ENCODE measurements at places on chromosomes 16 and 17. TPM values are rescaled to one million over a fixed set of nuclear protein-coding genes. Genes with fewer than 3 reads are reported as not detected.

SDR42E2 gene
- total RNA-seq: not detected

CA5A gene
- not detected for total RNA-seq

KLHL10 gene
- total RNA-seq: not detected

ANKFN1 gene
- total RNA-seq: not detected

GRCh38 chr17:62876673-62877405 lies 68.7 kb upstream of the MARCHF10 start:
- no peaks in the 10 kb centered on the region for H3K4me1 ChIP-seq
- H3K27me3 ChIP-seq: peaks cover 4% of the 10 kb centered on the region
- no peak overlapping the region for H3K27ac ChIP-seq
- DNase-seq: no peak

GRCh38 chr16:31880322-31880979 lies 6.8 kb downstream of the ZNF267 start:
- no peaks in the 10 kb centered on the region for H3K27me3 ChIP-seq
- peaks cover 96% of the 10 kb centered on the region for H3K36me3 ChIP-seq
- DNase-seq: peak; percentile 84
- H3K27ac ChIP-seq: peak overlapping the region; percentile 94
- H3K4me3 ChIP-seq: peak overlapping the region; percentile 90
- peaks cover 61% of the 10 kb centered on the region for H3K4me1 ChIP-seq

DNA sequence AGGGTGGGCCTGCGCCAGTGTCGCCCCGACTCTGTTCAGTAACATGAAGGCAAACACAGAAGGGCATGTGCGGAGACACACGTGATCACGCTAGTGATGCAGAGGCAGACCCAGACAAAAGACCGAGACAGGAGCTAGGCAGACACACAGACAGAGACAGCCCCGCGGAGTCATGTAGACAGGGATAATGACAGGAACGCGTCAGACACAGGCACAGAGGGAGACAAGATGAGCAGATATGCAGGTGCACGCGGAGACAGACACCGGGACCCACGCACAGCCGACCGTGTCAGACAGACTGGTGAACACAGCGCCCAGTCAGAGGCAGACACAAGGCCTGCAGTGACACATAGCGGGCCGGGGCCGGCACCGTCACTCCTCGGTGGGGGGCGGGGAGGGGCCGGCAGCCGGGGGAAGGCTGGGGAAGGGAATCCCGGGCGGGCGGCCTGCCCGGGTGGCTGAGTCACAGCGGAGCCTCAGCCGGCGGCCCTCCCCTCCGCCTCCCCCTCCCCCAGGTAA lies 7.4 kb downstream of the KDM6B start:
- peak overlapping the region; percentile 99 for H3K4me3 ChIP-seq
- H3K27me3 ChIP-seq: peaks cover 2% of the 10 kb centered on the region
- H3K36me3 ChIP-seq: peaks cover 44% of the 10 kb centered on the region
- peak; percentile 91 for DNase-seq

DNA sequence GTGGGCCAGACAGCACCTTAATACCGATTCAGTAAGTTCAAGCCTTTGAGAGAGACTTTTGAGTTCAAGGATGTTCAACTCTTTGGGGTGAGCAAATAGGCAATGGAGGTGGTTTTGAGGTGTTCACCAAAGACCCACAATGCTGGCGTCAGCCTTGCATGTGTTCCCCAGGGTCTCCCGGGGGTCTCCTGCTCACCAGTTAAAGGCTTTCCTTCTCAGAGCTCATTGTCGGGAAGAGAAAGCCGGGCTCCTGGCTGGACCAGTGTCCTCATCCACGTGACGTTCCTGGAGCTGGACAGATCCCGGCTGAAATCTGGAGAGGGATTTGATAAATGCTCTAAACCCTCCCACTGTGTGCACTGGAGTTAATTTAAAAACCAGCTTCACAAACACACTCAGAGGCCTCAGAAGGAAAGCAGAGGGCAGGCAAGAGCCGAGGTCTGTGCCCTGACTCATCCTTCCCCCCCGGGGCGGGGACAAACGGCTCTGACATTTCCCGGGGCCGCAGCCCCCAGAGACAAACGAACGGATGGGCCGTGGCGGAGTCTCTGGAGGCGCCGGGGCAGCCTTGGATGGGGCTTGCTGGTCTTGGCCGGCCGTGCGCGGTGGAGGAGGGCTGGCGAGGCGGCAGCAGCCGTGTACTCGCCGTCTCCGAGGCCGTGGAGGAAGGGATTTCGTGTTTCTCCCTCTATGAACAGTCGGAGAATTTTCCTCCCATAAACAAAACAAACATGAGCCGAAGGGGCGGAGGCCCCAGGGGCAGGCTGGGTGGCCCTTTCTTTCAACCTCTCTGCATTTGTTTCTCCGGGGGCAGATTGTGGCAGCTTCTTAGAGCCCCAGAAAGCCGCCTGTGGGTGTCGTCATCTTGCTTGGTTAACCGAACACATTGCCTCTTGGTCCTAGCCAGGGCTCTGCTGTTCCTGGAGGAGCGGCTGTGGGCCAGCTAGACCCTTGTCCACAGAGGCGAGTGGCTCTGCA lies 94.2 kb downstream of the NTN1 start:
- H3K27ac ChIP-seq: peak overlapping the region; percentile 29
- peaks cover 3% of the 10 kb centered on the region for H3K27me3 ChIP-seq
- DNase-seq: peak; percentile 78
- peaks cover 6% of the 10 kb centered on the region for H3K4me1 ChIP-seq
- no peaks in the 10 kb centered on the region for H3K36me3 ChIP-seq

- H3K4me3 ChIP-seq: no peak overlapping the region
- no peak overlapping the region for H3K27ac ChIP-seq
- H3K27me3 ChIP-seq: peaks cover 13% of the 10 kb centered on the region
Measured at GRCh38 chr16:71569621-71570020, 7.3 kb downstream of the TAT start.

GRCh38 chr16:84600343-84601229 lies 17.3 kb downstream of the COTL1 start:
- DNase-seq: peak; percentile 82
- peak overlapping the region; percentile 99 for H3K27ac ChIP-seq
- peaks cover 53% of the 10 kb centered on the region for H3K36me3 ChIP-seq
- H3K27me3 ChIP-seq: no peaks in the 10 kb centered on the region
- peak overlapping the region; percentile 87 for H3K4me3 ChIP-seq
- peaks cover 77% of the 10 kb centered on the region for H3K4me1 ChIP-seq

DNA sequence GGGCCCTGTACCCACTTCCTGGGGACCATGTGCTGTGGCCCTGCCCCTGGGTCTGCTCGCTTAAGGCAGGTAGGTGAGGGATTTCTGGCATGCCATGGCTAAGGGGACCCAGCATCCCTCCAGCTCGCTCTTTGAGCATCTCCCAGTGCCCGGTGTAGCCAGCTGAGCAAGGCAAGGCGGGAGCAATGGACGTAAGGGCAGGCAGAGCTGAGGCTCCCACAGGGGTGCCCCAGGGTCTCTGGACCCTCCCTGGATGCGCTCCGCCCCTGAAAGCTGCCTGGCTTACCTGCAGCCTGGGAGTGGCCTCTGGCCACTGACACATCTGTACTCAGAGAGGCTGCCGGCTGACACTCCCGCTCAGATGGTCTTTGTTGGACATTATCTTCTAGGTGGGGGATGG lies 189.9 kb downstream of the IRF8 start:
- H3K4me1 ChIP-seq: peaks cover 12% of the 10 kb centered on the region
- no peak overlapping the region for H3K27ac ChIP-seq
- no peak for DNase-seq
- H3K27me3 ChIP-seq: no peaks in the 10 kb centered on the region
- no peaks in the 10 kb centered on the region for H3K36me3 ChIP-seq

DNA sequence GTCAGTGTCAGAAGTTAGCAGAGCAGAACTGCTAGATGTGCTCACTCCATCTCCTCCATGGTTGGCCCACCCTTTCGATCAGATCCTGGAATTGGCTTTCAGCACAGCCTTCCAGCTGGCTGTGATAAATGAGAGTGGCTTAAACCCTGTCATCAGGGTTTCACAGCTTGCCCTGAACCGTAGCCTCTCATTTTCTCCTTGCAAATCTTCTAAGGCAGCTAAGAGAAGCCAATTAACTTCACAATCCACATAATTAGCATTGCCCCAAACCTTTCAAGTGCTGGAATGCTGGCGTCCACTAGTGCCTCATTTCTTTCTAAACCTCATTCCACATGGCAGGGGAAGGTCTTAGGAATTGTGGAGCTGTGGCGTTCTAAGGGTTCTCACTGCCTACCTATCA lies 21.7 kb downstream of the MILR1 start:
- peaks cover 2% of the 10 kb centered on the region for H3K27me3 ChIP-seq
- peaks cover 2% of the 10 kb centered on the region for H3K4me1 ChIP-seq
- DNase-seq: no peak
- H3K36me3 ChIP-seq: no peaks in the 10 kb centered on the region
- H3K4me3 ChIP-seq: no peak overlapping the region
- no peak overlapping the region for H3K27ac ChIP-seq

DNA sequence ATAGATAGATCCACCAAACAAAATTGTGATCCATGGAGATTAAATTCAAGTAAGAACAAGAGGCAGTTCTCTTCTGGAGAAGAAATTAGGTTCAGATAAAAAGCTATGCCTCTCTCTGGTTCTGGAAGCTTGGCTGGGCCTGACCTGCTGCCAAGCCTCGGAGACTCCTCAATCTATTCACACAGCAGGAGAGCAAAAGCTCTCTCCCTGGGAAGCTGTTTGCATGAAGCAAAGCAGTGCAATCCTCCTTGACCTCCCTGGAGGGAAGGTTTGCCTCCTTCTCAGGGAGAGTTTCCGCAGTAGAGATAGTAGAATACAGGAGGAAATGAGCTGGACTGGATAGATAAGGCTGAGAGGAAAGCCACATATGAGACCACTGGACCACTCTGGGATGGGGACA lies 78.1 kb upstream of the GNAO1 start:
- H3K27me3 ChIP-seq: peaks cover 42% of the 10 kb centered on the region
- no peaks in the 10 kb centered on the region for H3K4me1 ChIP-seq
- DNase-seq: peak; percentile 12
- H3K36me3 ChIP-seq: no peaks in the 10 kb centered on the region
- H3K4me3 ChIP-seq: no peak overlapping the region
- H3K27ac ChIP-seq: no peak overlapping the region
